Inflammatory macrophage treated with lipopolysaccharide for 4 hours (primary cell): ENCODE measurements at places on chromosomes 2 and 18.
A peak's percentile ranks its signal among the peaks of the same experiment; 100 is the strongest.

- DNase-seq: no peak
Measured at GRCh38 chr18:55753643-55754263, 165.8 kb upstream of the TCF4 start.

GRCh38 chr18:4286256-4286655 is 168.9 kb downstream of the DLGAP1 start:
- DNase-seq: no peak

- DNase-seq: no peak
Measured at GRCh38 chr2:119137502-119137901, 21.0 kb downstream of the C1QL2 start.

DNA sequence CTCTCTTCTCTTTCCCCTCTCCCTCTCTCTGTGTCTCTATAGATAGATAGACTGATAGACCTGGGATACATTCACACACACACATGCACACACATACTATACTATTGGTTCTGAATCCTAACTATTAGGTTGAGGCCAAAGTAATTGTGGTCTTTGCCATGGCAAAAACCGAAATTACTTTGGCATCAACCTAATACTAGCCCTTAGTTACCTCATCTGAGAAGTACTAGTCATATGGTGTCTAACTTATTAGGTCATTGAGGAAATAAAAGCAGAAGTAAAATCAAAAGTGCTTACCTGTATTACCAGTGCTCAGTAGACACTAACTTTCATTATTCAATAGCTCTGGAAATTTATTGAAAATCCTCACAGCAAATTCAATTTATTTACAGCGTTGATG is 451.5 kb downstream of the EPHA4 start:
- no peak for DNase-seq

DNA sequence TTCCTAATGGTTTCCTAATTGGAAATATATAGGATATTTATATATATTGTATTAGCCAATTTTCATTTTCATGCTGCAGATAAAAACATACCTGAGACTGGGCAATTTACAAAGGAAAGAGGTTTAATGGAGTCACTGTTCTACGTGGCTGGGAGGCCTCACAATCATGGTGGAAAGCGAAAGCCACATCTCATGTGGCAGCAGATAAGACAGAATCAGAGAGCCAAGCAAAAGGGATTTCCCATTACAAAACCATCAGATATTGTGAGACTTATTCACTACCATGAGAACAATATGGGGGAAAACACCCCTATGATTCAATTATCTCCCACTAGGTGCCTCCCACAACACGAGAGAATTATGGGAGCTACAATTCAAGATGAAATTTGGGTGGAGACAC is 242.5 kb upstream of the NETO1 start:
- DNase-seq: no peak

DNA sequence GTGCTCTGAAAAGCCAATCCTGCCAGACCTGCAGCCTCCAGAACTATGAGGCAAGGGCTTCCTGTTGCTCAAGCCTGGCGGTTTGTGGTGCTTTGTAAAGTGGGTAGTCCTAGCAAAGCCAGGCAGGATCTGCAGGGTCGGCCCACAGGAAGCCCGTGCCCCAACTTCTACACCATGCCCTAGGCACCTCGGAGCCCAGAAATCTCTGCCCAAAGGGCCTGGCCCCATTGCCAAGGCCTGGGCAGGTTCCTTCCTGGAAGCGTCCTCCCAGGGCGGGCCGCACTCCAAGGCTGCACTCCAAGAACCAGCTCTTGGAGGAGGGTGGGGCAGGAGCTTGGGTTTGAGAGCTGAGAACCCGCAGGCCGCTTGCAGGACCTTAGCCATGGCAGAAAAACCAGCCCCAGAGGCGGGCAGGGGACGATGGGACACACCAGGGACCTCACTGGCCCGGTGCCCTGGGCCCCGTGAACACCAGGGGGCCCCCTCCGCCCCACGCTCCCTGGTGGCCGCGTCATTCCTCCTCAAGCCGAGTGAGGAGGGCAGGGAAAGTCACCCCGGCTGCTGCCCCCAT is 37.2 kb upstream of the ID2 start:
- peak; percentile 60 for DNase-seq

DNA sequence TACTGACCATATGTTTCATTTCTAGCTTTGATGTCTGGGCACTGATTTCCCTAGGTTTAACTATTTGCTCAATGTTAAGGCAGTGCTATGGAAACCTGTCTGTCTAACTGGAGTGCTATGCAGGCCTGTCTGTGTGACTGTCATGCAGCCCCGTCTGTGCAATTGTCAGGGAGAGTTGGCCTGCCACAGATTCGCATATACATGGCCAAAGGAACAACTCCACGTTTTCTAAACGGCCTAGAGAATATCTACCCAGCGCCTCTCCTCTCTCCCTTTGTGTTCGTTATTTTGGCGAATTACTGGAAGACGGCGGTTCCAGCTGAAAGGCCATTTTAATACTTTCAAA is 59.6 kb upstream of the PSME4 start:
- DNase-seq: no peak

GRCh38 chr2:11656671-11657101 is 13.3 kb downstream of the NTSR2 start:
- no peak for DNase-seq
